ENCODE measurements at places on chromosomes 13 and 19.
A peak's percentile ranks its signal among the peaks of the same experiment; 100 is the strongest.

DNA sequence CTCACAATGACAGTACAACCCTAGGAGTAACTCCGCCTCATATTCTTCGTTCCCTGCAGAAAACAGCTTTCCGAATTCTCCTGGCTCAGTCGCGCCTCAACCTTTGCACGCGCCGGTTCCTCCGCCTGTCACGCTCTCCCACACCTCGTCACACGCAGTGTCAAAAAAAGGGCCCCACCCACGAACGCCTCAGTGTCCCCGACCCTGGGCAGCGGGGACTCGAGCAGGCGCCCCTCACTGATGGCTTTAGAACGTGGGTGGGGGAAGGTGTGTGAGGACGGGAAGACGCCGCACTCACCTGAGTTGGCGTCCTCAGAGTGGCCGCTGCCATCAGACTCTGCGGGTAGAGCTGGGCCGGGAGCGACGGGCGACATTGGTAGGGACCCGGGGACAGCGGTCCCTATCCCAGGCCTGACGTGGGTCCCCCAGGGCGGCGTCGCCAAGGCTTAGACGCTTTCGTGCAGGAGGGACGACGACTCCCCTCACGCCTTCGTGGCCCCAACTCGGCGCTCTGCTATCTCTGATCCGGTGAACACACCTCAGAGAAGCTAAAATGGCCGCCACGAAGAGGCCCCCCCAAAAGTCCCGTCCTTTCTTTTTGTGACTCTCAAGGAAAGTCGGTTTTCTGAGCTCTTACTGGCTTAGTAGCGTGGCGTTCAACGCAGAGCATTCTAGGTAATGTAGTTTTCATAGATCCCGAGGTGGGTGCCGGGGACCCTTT is at the start of gene ZNF154:
ZNF154 (minus strand) TSS at position 564 of the 721 bp plus-strand sequence; CDS start at position 331, 233 bp downstream.
- peak; percentile 33 for DNase-seq

DNA sequence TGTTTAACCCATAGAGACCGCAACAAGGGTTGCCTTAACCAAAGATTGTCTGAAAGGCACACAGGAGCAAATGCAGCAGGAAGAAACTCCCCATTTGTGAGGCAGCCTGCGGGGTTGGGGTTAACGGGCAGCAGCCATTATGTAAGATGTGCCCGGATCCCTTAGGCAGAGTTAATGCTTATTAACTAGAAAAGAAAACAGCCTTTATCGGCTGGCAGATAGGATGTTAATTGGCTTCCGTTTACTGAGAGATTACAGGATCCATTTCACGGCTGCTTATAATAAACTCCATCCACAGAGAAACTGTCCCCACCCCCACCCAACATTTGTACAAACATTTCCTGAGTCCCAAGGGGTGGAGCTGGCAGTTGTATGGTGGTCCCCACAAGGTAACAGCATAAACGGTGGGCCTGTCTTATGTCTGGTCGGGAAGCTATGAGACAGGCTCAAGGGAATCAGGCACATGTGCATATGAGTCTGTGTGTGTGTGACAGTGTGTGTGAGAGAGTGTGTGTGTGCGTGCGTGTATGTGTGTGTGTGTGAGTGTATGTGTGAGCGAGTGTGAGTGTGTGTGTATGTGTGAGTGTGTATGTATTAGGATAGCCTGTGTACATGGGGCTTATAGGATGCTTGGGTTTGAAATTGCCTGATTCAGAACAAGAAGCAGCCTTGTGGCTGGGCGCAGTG is 10.5 kb downstream of the SLC25A42 start:
- DNase-seq, result no peak

DNA sequence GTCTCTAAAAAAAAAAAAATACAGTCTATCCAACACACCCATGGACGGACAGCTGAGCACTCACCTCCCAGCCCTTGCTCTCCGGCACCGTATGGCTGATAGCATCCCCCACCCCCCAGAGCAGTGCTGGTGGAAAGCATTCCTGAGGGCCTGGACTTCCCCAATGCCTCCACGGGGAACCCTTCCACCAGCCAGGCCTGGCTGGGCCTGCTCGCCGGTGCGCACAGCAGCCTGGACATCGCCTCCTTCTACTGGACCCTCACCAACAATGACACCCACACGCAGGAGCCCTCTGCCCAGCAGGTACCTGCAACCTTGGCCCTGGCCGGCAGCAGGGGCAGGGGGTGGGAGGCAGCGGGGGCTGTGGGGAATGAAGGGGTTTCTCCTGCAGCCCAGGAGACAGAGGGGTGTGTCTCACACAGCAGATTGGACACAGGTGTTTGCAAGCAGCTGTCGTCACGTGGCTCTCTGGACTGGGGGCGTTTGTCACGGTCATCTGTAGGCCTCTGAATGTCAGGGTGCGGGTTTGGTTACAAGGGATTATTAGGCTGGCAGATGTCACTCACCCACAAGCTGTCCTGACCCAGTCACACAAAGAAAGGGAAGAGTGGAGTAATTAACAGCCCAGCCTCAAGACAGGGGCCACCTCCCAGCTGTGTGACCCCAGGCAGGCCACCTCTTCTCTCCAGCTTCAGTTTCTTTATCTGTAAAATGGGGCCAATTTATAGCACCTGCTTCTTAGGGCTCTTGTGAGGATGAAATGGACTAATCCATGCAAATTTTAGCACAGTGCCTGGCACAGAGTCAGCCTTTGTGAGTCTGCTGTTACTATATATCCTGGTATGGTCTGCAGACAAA is 19.3 kb downstream of the PLD3 start:
- no peak for DNase-seq

DNA sequence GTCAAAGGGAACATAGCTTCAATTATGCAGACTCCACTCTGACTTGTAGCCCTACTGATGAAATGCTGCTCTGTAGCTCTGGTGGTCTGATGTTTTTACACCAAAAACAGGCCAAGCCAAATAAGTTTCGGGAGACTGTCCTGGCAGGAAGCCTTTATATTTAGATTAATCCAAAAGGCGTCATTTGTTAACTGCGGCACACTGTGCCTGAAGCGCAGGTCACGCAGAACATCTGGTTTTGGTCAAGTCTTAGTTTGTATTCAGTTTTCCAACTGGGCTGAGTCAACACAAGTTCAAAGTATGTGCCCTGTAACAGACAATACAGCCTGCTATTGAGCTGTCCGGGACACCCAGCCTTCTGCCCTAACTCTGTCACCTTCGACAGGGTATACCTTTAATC is 154.6 kb upstream of the IPO5 start:
- DNase-seq, result no peak

DNA sequence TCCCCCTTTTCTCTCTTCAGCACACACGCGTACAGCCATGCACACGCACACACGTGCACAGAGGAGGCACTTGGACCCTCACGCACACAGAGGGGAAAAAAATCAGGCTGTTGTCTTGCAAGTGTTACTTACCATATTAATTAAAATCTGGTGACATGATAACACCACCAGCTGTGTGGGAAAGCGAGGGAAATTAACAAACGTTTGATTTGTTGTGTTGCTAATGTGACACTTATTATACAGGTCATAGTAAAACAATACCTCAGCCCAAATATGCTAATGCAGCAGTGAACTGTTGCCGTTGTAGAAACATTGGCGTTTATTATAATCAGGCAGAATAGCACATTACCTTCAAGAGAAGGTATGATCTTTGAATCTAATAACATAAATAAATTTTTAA is 211.7 kb downstream of the TEX29 start:
- no peak for DNase-seq

- DNase-seq, result no peak
Observed at GRCh38 chr19:44717603-44718002, 18.7 kb downstream of the CEACAM16 start.

GRCh38 chr19:40281381-40282208 is 3.5 kb downstream of the AKT2 start:
- DNase-seq, result no peak

- no peak for DNase-seq
Observed at GRCh38 chr13:95756072-95756471, 79.1 kb downstream of the DNAJC3 start.

DNA sequence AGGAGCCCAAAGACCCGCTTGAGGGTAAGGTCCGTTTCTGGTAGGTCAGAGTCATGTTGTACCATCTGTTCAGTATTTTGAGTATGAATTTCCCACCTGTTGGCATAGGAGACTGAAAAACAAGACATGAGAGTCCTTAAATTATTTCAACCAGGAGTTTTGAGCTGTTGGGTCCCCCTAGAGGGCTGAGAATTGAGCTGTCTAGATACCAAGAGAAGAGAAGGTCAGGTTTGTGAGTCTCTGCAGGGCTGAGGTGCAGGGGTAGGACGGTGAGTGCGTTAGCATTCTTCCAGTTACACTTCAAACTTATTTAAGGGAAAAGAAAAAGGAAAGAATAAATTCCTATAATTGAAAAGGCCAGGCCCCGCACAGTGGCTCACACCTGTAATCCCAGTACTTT is 5.0 kb downstream of the CBLC start:
- no peak for DNase-seq

GRCh38 chr13:63184693-63185092 is 1769.0 kb upstream of the PCDH20 start:
- DNase-seq, result no peak

DNA sequence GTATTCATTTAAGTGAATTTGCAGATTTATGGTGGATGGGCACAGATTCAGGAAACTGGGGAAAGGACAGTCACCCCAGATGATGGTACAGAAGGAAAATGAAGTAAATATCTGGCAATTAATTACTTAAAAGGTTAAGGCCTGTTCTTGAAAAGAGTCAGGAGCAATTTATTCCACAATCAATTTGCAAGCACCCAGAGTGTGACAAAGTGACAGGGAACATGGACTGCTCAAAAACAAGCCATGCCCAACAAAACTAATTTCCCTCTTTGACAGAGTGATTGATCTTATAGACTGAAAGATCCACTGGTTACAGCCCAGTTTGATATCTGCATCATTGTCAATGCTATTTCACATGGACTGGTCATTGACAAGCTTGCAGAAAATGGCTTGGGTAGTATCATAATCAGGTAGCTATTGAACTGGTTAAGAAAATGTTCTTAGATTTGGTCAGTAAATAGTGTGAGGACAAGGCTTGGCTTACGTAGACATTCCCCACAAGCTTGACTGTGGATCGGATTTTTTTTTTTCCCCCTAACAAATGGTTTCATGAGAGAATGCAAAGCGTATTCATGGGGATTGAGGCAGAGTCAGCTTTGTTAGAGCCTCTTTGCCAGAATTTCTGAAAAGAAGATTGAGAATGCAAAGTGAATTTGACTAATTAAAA is 584.6 kb downstream of the GPC6 start:
- DNase-seq, result no peak

DNA sequence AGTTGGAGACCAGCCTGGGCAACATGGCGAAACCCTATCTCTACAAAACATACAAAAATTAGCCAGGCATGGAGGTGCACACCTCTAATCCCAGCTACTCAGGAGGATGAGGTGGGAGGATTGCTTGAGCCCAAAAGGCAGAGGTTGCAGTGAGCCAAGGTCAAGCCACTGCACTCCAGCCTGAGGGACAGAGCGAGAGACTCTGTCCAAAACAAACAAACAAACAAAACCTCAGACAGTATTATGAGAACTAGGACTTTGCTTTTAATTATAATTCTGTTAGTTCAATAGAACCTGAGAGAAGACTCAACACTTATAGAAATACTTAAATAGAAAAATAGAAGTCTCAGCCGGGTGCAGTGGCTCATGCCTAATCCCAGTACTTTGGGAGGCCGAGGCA is 31.1 kb upstream of the TPM4 start:
- no peak for DNase-seq

DNA sequence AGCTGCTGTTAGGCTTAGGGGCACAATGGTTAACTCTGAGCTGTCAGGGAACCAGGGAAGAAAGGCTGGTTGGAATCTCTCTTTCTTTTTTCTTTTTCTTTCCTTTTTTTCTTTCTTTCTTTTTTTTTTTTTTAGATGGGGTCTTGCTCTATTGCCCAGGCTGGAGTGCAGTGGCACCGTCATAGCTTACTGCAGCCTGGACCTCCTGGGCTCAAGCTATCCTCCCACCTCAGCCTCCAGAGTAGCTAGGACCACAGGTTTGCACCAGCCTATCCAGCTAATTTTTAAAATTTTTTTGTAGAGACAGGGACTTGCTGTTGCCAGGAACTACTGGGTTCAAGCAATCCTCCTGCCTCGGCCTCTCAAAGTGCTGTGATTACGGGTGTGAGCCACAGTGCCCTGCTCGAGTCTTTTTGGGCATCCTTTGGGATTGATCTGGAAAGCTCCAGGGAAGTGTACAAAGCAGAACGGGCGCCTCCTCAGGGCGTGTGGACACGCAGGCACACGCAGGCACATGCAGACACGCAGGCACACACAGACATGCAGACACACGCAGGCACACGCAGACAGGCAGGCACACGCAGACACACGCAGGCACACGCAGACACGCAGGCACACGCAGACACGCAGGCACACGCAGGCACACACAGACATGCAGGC is 99.2 kb downstream of the GADD45B start:
- no peak for DNase-seq

- no peak for DNase-seq
Observed at GRCh38 chr19:49749055-49749716, 13.9 kb downstream of the TSKS start.

DNA sequence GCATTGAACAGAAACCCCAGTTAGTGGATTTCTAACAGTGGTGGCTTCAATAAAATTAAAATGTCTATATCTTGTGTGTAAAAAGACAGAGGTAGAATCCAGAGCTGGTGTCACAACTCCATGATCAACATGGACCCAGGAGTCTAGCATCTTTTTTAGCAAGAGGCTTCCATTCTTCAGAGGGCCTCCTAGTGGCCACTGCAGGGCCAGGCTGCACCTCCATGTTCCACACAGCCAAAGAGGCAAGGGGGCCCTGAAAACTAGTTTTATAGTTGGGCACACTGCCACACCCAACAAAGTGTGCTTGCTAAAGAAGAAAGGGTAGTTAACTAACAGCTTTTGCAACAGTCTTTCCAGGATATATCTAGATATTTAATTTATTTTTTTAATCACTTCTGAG is 12.9 kb downstream of the N4BP2L1 start:
- no peak for DNase-seq

DNA sequence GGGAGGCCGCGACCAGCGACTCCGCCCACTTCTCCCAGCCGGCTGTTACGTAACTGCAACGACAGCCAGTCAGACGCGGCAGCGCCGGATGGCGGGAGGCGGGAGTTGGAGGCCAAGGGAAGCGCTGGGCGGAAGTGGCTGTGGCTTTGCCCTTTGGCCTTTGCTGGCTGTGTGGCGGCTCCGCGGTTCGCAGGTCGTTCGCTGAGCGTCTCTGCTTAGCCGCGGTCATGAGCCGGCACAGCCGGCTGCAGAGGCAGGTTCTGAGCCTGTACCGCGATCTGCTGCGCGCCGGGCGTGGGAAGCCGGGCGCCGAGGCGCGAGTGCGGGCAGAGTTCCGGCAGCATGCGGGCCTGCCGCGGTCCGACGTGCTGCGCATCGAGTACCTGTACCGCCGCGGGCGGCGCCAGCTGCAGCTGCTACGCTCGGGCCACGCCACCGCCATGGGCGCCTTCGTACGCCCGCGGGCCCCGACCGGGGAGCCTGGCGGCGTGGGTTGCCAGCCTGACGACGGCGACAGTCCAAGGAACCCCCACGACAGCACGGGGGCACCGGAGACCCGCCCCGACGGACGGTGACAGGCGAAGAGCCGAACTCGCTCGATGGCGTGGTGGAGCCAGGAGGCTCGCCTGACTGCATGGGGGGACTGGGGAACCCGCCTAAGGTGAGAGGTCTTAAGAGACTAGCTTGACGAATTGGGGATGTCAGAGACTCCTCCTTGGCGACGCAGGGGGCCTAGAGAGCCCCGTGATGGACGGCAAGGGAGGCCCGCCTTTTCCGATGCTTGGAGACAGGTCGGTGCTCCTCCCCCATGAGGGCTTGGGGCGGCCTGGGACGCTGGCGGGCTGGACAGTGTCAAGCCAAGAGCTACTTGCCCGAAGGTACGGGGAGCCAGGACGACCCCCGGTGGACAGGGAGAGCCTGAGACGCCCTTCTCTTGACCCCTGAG is at the start of gene SDHAF1:
SDHAF1 (plus strand) TSS at position 141 of the 946 bp plus-strand sequence; CDS start at position 228, 87 bp downstream.
- peak; percentile 97 for DNase-seq
